Stimulated activated CD4-positive, alpha-beta T cell treated with anti-CD3 and anti-CD28 coated beads, TNF-alpha, amount 100 ng/mL, for 4 hours (primary cell): ENCODE measurements at places on chromosomes 11 and 22.

DNA sequence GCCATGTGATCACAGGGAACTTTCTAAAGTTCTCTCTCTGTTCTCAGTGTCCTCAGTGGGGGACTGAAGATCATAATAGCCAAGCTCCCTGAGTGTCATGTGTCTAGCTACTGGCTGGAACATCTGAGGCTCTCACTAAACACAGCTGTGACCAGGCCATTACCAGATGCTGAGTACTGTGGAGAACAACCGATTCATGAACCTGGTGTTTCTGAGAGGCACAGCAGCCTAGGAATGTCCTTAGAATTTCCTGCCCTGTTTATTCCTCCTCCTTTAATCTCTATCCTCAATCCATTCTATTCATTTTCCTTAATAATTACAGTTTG lies 93.0 kb downstream of the ME3 start:
- DNase-seq = no peak

- DNase-seq = no peak
Measured at GRCh38 chr22:43213051-43213450, 26.1 kb upstream of the TTLL12 start.

- no peak for DNase-seq
Measured at GRCh38 chr11:35358391-35358790, 61.0 kb downstream of the SLC1A2 start.

GRCh38 chr11:74927496-74927895 lies 21.4 kb downstream of the XRRA1 start:
- DNase-seq = no peak
